ENCODE measurements at places on chromosomes 12 and 14.

GRCh38 chr12:51424094-51424661 lies 453 bp upstream of the SLC4A8 start:
- DNase-seq, result no peak

DNA sequence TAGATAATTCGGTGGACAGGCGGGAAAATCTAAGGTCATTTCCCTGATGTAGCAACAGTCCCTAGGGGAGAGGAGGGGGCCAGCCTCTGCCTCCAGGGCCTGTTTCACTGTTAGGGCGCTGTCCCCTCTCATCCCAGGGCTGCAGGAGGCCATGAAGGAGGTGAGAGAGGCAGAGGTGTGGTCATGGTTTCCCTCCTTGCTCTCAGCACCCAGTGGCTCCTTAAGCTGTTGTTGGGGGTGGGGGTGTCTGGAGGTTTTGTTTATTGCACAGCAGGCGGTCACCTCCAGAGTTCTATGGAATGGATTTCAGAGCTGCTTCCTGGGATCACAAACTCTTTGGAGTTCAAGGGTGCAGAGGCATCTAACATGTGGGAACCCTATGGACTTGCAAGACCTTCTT lies 212.5 kb upstream of the RTL1 start:
- DNase-seq, result no peak

GRCh38 chr12:104641862-104642261 lies 185.1 kb downstream of the CHST11 start:
- no peak for DNase-seq

DNA sequence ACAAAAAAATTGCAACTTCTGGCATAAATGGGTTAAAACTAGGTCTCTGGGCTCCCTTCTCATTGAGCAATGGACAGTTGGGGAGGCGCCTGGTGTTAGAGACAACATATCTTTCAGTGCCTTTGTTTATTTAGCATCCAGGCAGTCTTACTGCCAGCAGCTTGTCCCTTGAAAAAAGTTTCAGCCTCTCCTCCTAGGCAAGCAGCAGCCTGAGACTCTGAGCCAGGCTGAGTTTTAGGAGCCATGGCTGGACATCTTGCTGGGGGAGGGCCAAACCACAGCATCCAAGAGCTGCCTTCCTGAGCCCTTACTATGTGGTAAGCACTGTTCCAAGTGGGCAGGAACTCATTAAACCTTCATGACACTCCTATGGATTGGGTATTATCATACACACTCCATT lies 10.1 kb upstream of the JDP2 start:
- no peak for DNase-seq

GRCh38 chr12:15757553-15758255 lies 31.5 kb downstream of the EPS8 start:
- no peak for DNase-seq

- peak; percentile 18 for DNase-seq
Measured at GRCh38 chr14:88559852-88560251, 3.0 kb upstream of the ZC3H14 start.

- DNase-seq, result no peak
Measured at GRCh38 chr12:108827941-108828340, 29.4 kb downstream of the SSH1 start.

- no peak for DNase-seq
Measured at GRCh38 chr14:34365309-34365915, 96.6 kb downstream of the SPTSSA start.

- peak; percentile 95 for DNase-seq
Measured at GRCh38 chr12:106956048-106956578, 406 bp downstream of the TMEM263 start.

- no peak for DNase-seq
Measured at GRCh38 chr14:22748631-22749068, 17.8 kb upstream of the OXA1L start.

DNA sequence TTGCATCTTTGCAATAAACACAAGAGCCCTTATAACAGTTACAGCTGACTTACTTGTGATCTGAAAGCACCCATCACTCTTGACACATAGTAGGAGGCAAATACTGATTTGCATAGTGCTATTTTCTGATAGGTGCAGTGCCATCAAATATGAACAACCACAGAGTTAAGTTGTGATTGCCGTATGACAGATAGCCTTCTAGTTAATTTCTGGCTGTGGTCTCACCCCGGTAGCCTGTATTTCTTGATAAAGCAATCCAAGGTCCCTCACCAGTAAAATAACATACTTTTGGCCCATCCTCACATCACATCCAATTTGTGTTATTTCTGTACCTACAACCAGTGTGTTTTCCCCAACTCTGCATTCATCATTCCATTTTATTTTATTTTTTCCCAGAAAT lies 23.3 kb upstream of the STYK1 start:
- DNase-seq, result no peak

- no peak for DNase-seq
Measured at GRCh38 chr14:65290830-65291229, 121.7 kb upstream of the FUT8 start.

- DNase-seq, result no peak
Measured at GRCh38 chr12:101173197-101173749, 36.8 kb downstream of the SLC5A8 start.

Data from NCI-H1417 (cell line).